ENCODE measurements at places on chromosomes 5 and 9. TPM values are rescaled to one million over a fixed set of nuclear protein-coding genes. Genes with fewer than 3 reads are reported as not detected.

DNA sequence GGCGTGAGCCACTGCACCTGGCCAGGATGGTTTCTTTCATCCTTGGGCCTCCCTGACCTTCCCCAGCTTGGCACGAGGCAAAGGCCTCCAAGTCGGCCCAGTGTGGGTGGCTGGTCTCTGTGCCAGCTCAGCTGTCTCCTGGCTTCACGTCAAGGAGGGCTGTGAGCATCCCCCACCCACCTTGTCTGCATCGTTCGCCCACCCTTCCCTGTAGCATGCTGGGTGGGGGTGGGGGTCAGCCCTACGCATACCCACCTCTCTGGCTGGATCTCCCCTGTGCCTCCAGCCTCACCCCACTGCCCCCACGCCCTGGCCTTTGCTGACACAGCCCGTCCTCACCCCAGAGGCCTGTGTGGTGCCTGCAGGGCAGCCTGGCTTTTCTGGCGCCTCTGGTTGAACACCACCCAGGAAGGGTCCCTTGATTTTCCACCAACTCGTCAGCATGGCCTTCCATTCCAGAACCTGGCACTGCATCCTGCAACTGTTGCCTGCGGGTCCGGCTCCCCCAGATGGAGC, 8.8 kb upstream of the WDR5 start:
- DNase-seq = no peak

- DNase-seq = no peak
These were observed 254.3 kb upstream of the KLF9 start for GRCh38 chr9:70668751-70669150.

DNA sequence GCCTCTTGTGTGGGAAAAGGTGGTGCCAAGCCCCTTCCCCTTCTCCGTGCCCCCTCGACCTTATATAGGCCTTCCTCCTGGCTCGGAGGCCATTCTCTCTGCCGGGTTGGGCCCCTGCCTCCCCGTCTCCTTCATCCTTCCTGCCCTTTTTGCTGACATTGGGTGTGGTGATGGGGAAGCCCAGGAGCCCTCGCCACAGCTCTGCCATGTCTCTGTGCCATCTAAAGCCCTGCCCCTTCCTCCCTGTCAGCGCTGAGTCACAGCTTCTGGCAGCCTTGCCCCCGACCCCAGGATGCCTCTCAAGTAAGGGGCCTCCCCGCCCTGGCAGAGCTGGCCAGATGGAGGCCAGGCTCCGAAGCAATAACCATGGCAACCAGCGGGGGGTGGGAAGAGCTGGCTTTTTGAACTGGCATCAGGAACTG, 30.4 kb downstream of the JADE2 start:
- peak; percentile 68 for DNase-seq

DNA sequence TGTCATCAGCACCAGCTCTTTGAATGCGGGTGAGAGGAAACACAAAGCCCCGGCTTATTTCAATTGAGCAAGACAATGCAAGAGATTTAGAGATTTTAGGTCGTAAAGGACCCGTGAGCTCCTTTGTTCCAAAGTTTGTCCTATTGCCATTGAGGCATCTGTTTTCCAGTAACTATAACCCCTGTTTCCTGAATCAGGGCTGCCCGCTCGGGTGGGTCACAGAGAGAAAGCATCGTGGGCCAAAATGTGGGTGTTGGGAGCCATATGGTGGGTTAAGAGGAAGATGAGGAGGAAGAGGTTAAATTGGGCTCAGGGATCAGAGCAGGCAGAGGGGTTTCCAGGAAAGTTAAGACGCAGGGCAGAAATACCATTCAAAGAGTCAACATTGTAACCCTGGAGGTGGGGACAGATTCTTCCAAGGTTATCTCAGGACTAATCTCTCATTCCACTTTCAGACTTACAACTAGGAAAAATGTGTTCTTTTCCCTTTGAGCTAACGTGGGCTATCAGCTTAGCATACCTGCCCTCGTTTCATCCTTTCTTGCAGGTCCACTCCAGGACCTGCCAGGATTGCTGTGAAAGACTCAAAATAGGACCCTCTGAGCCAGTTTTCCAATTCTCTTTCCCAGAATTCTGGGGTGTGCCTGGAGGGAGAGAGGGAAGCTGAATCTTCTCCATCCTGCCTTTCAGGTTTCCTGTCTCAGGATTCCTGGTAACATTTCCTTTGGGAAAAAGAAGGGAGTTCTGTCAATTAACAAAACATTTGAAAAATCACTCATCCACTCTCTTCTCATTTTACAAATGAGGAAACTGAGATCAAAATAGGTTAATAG, 95.5 kb upstream of the TAF11L2 start:
- no peak for DNase-seq

GRCh38 chr5:126031989-126032716, 391.1 kb upstream of the GRAMD2B start:
- DNase-seq = no peak

GRCh38 chr5:122500245-122501088, 188.4 kb downstream of the SNCAIP start:
- DNase-seq = no peak

GRCh38 chr9:15191378-15191777, 115.6 kb downstream of the TTC39B start:
- peak; percentile 5 for DNase-seq

- DNase-seq = no peak
These were observed 61.0 kb downstream of the LPAR1 start for GRCh38 chr9:110977259-110977709.

DNA sequence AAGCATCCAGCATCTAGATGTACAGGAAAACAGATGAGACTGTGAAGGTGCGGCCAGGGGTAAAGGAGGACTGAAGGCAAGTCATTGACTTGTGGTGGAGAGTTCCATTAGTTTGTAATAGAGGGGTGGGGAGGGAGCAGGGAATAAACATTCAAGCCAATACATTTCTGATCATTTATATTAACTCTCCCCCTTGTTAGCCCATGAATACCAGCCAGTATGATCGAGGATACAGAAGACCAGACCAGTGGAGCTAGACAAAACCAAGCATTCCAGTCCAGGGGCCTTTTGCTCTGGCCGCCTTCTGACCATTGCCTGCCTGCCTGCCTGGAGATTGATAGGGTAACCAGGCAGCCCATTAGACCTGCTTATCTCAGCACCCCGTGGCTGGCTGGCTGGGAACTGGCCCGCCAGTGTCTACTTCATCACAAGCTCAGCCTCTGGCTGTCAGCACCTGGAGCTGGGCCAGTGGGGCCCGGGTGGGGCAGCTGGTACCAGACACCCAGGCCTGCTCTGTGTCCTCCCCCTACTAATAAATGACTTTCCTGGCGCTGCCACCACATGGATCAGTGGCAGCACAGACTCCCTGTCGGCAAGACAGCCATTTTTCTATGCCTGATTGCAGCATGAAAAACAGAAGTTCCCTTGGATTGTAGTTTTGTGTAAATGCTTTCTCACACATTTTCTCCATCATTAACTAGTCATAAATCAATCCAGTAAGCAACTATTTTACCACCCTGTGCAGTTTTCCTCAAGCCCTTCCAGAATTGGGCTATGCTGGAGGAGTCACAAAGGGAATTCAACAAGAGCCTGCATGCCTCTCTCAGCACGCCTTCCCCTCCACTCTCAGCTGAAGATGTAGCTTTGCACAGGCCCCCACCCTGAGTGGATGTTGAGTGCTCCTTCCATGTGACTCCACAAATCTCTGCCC, 181.3 kb downstream of the SNCAIP start:
- no peak for DNase-seq

DNA sequence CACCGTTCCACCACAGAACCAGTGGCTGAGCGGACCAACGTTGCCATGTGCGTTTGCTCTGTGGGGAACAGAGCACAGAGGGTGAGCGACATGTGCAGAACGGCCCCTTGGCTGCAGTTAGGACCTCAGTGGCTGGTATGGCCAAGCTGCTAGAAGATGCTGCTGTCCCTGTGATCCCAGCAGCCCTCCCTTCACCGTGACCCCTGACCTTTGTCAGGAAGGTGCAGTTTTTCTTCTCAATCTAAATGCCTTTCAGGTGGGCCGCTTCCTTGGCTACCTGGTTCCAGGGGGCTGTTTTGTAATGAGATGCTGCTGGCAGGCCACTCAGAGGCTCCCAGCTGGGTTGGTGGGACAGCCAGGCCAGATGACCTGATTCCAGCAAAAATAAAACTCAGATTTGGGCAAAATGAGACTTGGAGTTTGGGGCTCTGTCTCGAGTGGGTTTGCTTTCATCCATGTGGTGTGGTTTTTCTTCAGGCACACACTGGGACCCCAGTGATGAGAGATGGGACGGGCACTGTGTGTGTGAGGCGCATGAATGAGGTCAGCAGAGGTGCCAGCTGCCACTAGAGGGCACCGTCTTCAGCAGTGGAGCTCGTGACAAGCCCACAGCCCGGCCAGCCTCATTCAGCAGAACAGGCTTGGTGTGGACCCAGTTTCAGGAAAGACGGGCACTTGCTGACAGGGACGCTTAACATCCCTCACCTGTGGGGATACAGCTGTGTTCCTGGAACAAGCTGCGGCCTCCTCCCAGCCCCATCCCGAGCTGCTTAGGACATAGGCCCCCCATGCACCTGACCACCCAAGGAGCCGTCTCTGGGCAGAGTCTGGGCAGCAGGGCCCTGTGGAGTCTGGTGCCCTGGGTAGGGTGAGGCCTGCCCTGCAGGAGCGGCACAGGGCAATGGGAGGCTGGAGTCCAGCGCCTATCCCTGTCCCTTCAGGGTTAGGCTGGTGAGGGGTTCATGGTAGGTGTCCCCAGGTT, 4.1 kb downstream of the MRPS2 start:
- peak; percentile 35 for DNase-seq

DNA sequence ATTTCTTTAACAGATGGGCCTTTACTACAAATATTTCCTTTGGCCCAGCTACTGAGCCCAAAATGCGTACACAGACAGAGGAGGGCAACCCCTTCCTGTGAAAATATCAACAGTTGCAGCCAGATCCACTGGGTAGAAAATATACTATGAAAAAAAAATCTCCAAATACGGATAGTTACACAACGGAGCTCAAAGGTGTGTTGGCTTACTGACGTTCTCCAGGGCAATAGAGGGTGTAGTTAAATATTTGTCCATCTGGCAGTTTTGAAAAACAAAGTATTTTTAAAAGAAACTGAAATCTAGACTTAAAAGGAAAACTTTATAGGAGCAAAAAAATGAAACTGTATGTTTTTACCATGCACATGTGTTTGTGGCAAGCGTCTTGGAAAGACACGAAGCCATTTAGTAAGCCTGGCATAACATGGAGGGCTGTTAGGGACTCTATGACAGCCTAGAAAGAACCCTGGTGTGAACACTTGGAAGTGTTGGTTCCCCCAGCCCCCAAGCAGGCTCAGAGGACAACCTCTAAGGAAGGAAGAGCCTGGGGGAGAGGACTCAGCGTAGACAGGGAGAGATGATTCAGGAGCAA, 157.8 kb upstream of the TRPM3 start:
- DNase-seq = no peak

DNA sequence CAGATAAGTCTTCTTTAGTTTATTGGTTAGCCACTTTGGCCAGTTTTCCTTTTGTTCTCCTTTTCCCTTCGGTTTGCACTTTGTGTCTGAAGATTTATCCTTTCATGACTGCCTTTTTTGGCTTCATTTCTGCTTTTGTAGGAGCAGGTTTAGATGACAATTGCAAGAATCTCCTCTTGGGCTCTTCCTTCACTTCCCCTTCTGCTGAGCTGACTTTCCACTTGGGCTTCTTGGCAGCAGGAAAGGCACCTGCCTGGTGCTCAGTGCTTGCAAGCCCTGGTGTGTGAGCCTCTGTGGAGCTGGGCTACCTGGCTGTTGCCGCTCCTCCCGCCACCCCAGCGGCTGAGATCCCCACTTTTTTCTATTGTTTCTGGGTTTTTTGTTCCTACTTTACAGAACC, 7.3 kb downstream of the CCDC112 start:
- DNase-seq = no peak

CLIC3 gene
- total RNA-seq = 2.3 TPM

SPINK5 gene
- not detected for total RNA-seq

CD72 gene
- total RNA-seq = 12.1 TPM

SMIM33 gene
- total RNA-seq = 0.14 TPM

TAF11L10 gene
- total RNA-seq = not detected
